Esophagus squamous epithelium (tissue), 5 donors: ENCODE measurements at places on chromosomes 12 and 14. TPM values are rescaled to one million over a fixed set of nuclear protein-coding genes. Genes with fewer than 3 reads are reported as not detected.

DNA sequence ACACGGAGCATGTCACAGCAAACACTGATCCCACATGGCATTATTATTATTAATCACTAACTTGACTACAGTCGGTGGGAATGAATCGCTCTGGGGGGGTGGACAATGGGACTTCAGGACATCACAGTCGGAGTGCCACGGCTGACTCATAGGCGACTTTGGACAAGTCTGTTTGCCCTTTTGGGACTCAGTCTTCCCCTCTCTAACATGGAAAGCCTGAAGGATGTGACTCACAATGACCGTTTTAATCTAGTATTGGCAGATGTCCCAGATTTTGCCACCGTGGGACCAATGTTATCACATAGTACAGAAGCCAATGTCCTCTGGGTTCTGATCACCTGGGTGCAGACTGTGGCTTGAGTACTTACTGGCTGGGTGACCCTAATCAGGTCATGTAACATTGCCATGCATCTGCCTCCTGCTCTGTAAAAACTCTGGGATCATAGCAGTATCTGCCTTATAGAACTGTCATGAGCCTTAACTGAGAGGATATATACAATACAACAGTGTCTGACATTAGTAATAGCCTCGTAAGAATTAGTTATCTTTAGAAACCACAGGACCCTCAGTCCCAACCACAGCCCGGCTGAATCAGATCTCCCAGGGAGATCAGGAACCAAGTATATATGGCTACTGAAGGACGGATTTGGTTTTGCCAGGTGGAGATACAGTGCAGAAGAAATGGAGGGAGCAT, 362.6 kb downstream of the BCL11B start:
- H3K27me3 ChIP-seq: no peaks in the 10 kb centered on the region
- no peak overlapping the region for H3K4me3 ChIP-seq
- no peaks in the 10 kb centered on the region for H3K36me3 ChIP-seq

Gene ACOT6
- total RNA-seq: not detected

GRCh38 chr12:32390572-32391219, 8.7 kb upstream of the FGD4 start:
- H3K27me3 ChIP-seq: no peaks in the 10 kb centered on the region
- no peaks in the 10 kb centered on the region for H3K4me1 ChIP-seq
- no peaks in the 10 kb centered on the region for H3K36me3 ChIP-seq
- peak overlapping the region; percentile 34 for H3K4me3 ChIP-seq
- no peak overlapping the region for H3K27ac ChIP-seq

DNA sequence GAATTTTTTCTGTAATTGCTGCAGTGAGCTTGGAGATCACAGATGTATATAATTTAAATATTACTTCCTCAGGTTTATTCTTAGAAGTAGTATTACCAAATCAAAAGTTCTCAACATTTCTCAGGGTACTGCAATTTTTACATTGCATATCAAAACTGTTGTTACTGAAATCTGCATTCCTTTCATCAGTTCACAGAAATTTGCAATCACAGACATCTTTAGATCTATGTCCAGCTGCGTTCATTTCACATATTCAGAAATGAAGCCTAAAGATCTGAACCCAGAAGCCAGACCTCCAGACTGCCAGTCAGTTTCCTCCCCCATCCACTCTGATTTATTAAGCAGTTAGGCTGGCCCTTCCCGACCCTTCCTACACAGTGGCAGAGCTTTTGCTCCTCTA, 18.2 kb upstream of the IFT81 start:
- peaks cover 8% of the 10 kb centered on the region for H3K4me1 ChIP-seq
- H3K4me3 ChIP-seq: no peak overlapping the region
- peak overlapping the region; percentile 89 for H3K27ac ChIP-seq

DNA sequence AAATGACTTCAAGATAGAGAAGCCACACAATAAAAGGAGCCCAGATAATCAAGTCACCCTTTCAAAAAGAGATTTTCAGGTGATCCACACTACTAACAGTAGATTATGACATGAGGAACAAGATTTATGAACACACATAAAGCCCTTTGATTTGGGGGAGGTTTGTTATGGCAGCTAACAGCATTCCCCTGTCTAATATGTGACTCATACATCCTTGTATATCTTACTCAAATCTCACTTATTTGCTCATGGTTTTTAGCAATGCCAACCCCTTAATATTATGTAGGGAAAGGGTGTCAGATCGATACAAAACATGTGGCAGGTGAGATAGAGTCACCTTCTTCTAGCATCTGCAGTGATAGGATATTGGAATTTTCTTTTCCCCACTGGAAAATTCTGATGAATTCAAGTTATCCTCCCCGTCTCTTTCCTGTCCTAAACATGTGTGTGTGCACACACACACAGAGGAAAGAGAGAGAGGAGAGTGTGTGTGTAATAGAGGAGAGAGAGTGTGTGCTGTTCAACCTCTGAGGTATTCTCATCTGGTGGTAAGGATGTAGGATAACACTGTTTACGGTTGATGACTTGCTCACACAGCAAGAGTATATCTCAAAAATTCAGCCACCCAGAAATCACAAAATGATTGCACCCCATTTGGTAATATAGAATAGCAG, 319.9 kb downstream of the KCNC2 start:
- DNase-seq: no peak
- H3K27me3 ChIP-seq: no peaks in the 10 kb centered on the region
- H3K27ac ChIP-seq: no peak overlapping the region

Gene TMEM63C
- 9.8 TPM for total RNA-seq

Gene NRIP2
- total RNA-seq: not detected

GRCh38 chr14:64937171-64937820, 5.2 kb downstream of the GPX2 start:
- no peak overlapping the region for H3K4me3 ChIP-seq
- peaks cover 66% of the 10 kb centered on the region for H3K4me1 ChIP-seq
- DNase-seq: no peak
- H3K36me3 ChIP-seq: peaks cover 3% of the 10 kb centered on the region
- no peak overlapping the region for H3K27ac ChIP-seq

DNA sequence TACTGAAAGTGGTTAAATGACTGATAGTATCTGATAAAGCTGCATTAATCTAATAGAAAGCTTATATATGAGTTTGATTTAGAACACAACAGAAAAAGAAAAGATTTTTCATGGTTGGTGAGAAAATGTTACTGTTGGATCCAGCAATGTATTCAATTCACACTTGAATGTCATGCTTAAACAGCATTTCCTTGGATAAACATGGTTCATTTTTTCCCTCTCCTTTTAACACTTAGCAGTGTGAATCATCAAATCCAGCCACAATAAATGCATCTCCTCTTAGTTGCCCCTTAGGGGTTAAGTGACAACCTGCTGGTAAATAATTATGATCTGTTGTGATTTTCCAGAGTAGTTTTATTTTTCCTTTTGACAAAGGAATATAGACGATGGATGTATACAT, 74.9 kb upstream of the GRIP1 start:
- no peak for DNase-seq
- H3K4me1 ChIP-seq: no peaks in the 10 kb centered on the region
- H3K36me3 ChIP-seq: no peaks in the 10 kb centered on the region
- H3K27me3 ChIP-seq: no peaks in the 10 kb centered on the region

GRCh38 chr12:111759991-111760390, 6.7 kb upstream of the ALDH2 start:
- no peaks in the 10 kb centered on the region for H3K27me3 ChIP-seq
- no peaks in the 10 kb centered on the region for H3K36me3 ChIP-seq
- H3K4me3 ChIP-seq: no peak overlapping the region
- H3K27ac ChIP-seq: no peak overlapping the region

DNA sequence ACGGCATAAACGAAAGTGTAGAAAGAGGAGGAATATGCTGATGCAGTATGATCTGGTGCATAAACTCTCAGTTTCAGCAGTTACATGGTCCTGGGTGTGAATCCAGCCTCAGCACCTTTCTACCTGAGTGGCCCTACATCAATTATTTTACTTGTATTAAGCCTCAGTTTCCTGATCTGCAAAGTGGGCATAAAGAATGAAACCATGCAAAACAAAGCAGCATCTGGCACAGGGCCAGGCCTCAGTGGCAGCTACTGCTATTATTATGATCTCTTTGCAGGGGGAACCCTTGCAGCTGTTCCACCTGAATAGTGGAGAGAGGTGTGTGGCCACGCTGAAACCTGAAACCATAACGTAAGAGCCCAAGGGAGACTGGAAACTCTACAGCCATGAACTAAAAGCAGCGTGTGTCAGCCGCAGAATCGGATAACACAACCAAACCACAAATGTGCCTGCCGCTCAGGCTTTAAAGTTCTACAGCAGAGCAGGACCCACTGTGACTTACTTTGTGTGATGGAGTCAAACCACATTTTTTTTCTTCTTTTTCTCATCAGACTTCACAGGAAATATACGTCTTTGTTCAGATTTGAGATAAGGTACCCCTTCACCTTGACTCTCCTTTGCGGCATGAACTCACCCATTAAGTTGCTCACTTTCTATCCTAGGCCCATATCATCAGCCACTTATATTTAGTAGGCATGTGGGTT, 29.2 kb upstream of the FOS start:
- H3K27me3 ChIP-seq: no peaks in the 10 kb centered on the region
- no peaks in the 10 kb centered on the region for H3K36me3 ChIP-seq
- H3K4me1 ChIP-seq: peaks cover 26% of the 10 kb centered on the region

DNA sequence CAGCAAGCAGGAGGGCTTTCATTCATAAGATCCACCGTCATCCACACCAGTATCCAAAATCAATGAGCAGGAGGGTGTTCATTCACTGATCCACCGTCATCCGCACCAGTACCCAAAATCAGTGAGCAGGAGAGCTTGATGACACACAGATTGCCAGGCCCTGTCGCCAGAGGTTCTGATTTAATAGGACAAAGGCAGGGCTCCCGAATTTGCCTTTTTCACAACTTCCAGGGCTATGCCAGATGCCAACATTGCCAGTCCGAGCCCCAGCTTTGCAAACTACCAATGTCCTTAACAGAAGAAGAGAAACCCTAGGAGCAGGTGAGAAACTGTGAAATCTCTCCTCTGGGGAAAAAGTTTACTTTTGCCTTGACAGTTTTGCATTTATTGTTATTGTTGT, 115.0 kb downstream of the SLC15A4 start:
- H3K36me3 ChIP-seq: no peaks in the 10 kb centered on the region
- DNase-seq: no peak
- no peak overlapping the region for H3K4me3 ChIP-seq
- no peaks in the 10 kb centered on the region for H3K27me3 ChIP-seq
- H3K27ac ChIP-seq: no peak overlapping the region
